ENCODE measurements at places on chromosomes 16 and 17.

GRCh38 chr16:84648595-84649510, 542 bp downstream of the KLHL36 start:
- DNase-seq, result no peak

- no peak for DNase-seq
These were observed 98.0 kb upstream of the KIF2B start for GRCh38 chr17:53724726-53725125.

- DNase-seq, result peak; percentile 7
These were observed 22.7 kb downstream of the FTO start for GRCh38 chr16:53726625-53727024.

DNA sequence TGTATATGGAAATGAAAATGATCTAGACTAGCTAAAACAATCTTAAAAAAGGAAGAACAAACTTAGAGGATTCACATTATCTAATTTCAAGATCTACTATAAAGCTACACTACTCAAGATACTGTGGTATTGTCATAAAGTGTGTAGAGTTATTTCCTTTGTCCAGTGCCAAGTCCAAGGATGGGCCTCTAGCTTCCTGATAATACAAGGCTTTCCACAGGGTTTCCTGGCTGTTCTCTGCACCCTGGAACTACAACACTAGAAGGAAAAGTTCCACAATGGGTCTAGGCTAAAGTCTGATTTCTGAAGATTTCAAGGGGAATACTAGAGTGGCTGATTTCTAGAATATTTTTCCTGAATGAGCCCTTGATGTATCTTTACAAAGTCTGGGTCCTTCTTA, 34.2 kb downstream of the TBC1D3B start:
- no peak for DNase-seq

GRCh38 chr16:47977802-47978201, 178.0 kb downstream of the ABCC12 start:
- DNase-seq, result no peak
